ENCODE measurements at places on chromosomes 6 and 20. TPM values are rescaled to one million over a fixed set of nuclear protein-coding genes. Genes with fewer than 3 reads are reported as not detected.

Gene POU5F1
- 4.1 TPM for total RNA-seq

Gene LHFPL5
- total RNA-seq, result not detected

Gene CYP24A1
- total RNA-seq, result 5.6 TPM

Gene PRELID3B
- 69.5 TPM for total RNA-seq

Gene HLA-DRA
- total RNA-seq, result 30.8 TPM

Gene PDYN
- not detected for total RNA-seq

Gene PPARD
- 17.9 TPM for total RNA-seq

Gene CDH4
- total RNA-seq, result 0.21 TPM

Gene RBPJL
- total RNA-seq, result not detected

Gene PMEPA1
- total RNA-seq, result 2.2 TPM

Gene HTR1E
- total RNA-seq, result not detected

Gene HCK
- 3.2 TPM for total RNA-seq

Gene SIM1
- total RNA-seq, result not detected

Gene EDEM2
- 14.4 TPM for total RNA-seq

Gene KCNK5
- 6.9 TPM for total RNA-seq

Gene EPPIN
- total RNA-seq, result not detected

Gene PHF10
- total RNA-seq, result 67.9 TPM
